ENCODE measurements at places on chromosomes 4 and X. TPM values are rescaled to one million over a fixed set of nuclear protein-coding genes. Genes with fewer than 3 reads are reported as not detected.

DNA sequence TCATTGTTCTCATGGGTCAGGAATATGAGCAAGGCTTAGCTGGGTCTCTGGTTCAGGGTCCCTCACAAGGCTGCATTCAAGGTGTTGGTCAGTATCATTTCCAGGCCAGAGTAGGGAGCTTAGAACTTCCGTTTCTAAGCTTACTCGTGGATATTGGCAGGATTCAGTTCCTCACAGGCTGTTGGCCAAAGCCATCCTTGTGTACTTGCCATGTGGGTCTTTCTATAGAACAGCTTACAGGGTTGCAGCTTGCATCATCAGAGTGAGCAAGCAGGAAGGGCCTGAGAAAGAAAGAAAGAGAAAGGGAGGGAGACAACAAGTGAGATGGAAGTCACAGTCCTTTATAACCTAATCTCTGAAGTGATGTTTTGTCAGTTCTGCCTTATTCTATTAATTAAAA, 5.1 kb upstream of the LIMCH1 start:
- no peak for DNase-seq

- DNase-seq = no peak
Measured at GRCh38 chrX:143435916-143436315, 81.4 kb downstream of the SPANXN3 start.

DNA sequence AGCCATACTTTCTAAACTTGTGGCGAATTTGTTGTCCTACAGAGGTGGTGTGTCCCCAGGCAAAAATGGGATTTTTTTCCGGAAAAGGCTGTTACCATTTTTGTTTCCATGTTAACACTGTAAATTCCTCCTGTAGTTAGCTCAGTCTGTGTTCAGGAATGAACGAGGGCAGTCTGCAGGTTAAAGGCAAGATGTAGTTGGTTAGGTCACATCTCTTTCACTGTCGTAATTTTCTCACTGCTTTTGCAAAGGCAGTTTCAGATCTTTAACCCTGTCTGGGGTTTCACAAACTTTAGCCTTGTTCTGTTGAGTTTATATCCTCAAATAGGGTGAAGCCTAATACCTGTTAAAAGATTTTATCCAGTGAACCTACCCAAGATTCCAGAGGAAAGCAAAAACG, 50.5 kb upstream of the PUDP start:
- no peak for DNase-seq

GRCh38 chr4:140149846-140150635, 3.9 kb downstream of the MAML3 start:
- DNase-seq = peak; percentile 53

DNA sequence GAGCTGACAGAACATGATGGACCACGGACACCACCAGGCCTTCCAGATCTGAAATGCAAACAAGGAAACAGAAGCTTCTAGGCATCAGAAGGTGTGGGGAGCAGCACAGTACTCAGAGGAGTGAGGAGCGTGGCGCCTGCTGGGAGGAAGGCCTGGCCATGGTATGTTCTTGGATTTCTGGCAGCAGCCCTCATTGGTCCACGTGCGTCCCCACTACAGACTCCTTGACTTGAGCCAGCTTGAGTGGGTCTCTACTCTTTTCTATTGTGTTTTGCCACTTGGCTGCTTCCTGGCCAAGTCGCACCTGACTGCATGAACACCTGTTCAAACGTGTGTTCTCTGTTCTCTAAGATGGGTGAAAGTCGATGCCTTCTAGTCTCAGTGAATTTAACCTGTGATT, 18.0 kb downstream of the ZNF275 start:
- no peak for DNase-seq

DNA sequence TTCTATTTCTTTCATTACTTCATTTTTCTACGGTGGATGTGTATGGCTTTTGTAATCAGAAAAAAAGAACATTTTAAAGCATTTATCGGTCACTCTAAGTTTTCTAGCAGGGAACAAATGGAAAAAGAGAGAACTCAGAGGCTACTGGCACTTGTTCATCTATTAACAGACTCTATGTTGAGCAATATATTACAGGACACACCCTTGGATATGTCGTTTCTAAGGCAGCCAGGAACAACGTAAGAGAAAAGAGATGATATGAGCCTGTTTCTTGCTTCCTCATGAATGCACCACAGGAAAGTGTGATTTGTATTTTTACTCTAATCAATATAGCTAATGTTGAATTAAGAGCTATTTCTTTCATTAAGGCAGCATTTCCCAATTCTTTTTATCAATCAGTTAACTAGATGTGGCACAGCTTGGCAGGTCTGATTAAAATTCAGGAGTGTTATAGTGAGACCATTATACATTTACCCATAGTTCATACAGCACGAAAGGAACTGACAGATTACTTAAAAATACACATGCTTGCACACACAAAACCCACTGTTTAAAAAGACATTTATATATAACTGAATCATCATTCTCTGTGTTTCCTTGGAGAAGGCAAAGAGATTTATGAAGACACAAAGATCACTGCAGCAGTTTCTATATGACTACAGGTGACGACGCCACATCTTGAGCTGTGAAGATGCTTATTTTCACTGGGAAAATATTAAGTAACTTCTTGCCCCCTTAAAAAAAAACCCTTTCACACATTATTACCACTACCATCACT, 13.0 kb downstream of the RAB9B start:
- DNase-seq = no peak

- DNase-seq = peak; percentile 22
Measured at GRCh38 chr4:133581996-133582619, 433.0 kb downstream of the PCDH10 start.

DNA sequence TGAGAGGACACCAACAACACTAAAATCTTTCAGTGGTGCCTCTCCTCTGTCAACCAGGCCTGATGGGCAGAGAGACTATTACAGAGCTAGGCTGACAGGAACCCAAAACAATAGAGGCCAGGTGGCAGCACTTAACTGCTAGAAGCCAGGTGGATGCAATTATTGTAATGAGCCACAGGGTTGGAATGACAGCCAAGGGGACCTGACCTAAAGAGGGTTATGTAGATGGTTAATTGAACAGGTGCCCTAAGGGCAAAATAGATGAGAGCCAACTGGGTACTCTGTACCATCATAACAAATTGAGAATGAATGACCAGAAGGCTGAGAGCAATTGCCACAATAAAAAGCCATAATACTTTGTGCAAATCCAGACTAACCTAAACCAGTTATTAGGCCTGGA, 24.7 kb upstream of the FRAS1 start:
- DNase-seq = no peak

PDCL2 gene
- total RNA-seq = not detected

SSX4 gene
- not detected for total RNA-seq

C1QTNF7 gene
- 1.7 TPM for total RNA-seq

ADGRG4 gene
- total RNA-seq = not detected

ANKRD50 gene
- 27.1 TPM for total RNA-seq
